ENCODE measurements at places on chromosomes 5 and 9.

DNA sequence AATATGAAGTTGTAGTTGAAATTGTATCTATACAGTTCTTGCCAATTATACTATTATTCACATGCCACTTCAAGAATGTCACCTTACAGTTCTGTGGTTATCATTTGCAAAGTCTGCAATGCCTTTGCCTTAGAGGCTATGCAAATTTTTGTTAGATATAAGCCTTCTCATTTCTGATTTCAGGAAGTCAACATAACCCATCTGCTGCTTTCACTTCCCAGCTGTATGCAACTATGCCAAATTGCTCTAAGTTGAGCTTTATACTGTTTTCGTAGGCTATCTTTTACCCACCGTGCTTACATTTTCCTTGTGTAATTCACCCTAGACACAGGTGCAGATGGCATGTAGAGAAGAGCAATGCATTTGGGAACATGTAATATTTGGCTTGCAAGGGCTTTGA lies 1083.0 kb downstream of the CDH9 start:
- DNase-seq = no peak

DNA sequence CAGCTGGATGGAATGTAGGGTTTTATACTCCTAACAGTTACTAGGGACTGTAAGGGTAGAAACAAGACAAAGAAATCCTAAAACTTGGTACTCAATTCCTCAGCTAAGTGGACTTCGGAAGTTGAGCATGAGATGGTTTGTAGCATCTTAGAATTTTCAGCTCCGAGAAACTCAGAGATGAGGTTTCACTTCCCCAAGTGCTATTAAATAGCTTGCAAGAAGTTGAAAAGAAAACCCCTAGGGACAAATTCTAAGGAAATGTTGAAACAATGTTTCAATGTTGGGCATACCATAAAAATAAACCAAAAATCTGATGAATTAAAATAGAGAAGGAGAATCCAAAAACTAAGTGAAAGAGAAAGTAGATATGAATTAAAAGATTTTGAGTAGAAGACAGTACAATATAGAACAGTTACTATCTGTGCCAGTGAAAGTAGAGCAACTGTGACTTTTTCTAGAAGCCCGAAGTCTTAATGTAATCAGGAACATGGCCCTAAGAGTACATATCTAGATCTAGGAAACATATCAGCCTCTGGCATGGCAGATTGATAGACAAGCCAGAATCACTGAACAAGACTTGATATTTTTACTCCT lies 308.6 kb upstream of the RGMB start:
- no peak for DNase-seq

DNA sequence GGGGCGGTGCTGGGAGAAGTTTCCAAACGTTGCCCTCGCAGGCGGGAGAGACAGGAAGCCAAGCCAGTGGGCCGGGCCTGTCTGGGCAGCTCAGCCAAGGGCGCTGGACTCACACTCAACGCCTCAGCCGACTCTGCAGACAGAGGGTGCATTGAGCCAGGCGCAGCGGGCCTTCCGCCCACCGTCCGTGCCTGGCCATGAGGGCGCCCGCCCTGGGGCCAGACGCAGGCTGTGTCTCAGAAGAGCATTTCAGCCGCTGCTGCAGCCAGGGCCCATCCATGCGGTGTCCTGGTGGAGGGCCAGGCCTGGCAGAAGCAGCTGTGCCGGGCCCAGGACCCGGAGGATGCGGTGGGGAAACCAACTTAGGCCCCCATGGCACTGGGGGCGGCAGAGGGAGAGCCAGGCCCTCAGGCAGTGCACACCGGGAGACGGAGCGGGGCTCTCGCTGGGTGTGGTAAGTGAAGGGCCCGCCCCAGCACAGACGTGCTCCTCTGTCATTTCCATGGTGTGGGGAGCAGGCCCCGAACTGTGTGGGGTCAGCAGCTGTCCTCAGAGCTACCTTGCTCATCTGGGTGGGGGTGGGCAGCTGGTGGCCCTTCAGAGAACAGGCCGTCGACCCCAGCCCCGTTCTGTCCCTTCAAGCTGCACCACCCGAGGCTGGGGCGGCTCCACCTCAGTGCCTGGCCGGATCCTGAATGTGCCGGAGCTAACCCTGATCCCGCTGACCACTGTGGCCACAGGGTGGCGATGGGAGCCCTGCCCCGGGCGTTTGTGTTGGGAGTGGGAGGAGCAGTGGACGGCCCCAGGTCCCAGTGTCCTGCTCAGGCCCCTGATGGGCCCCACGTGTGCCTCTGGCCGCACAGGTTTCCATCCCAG lies 18.0 kb downstream of the DNLZ start:
- no peak for DNase-seq

GRCh38 chr5:158979749-158980521 lies 119.8 kb downstream of the EBF1 start:
- no peak for DNase-seq

GRCh38 chr5:160289721-160290120 lies 22.6 kb downstream of the CCNJL start:
- DNase-seq = no peak

Measured in D721Med (cell line).